Right ventricle myocardium superior (tissue), 1 donor: ENCODE measurements at places on chromosomes 5 and 9.

- no peak for DNase-seq
Measured at GRCh38 chr5:135667673-135668072, 88.9 kb upstream of the CXCL14 start.

DNA sequence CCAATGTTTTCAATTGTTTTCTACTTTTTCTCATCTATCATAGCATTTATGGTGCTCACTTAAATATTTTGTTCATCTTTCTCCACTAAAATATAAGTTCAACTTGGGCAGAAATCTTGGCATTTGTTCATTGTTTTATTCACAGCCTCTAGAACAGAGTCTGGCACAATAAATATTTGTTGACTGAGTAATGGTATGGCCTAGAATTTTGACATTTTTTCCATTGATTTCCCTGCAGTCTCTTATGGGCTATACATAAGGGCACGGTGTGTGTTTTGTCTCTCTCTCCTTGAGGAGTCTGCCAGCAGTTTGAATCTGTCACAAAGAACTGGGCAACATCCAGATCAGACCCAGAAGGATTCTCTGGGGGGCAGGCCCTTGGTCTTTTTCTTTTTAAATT lies 379.7 kb downstream of the TMEM38B start:
- DNase-seq = no peak

GRCh38 chr9:130570208-130570607 lies 9.2 kb upstream of the FUBP3 start:
- DNase-seq = no peak

DNA sequence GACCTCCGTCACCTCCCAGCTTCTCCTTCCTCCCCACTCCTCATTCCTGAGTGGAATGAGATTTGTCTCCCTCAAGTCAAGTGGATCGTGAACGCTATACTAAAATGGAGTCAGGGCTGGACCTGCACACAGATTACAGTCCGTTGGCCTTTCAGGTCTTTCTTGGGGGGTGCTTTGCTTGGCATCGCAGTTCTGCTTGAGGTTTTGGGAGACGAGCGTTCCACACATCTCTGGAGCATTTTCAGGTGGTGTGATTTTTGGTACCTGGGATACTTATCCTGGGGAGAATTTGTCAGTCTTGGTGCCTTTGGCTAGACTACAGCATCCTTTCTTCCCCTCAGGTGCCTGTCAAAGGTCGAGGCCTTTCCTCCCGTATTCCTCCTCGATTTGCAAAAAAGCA lies 23.8 kb upstream of the POMT1 start:
- DNase-seq = no peak

DNA sequence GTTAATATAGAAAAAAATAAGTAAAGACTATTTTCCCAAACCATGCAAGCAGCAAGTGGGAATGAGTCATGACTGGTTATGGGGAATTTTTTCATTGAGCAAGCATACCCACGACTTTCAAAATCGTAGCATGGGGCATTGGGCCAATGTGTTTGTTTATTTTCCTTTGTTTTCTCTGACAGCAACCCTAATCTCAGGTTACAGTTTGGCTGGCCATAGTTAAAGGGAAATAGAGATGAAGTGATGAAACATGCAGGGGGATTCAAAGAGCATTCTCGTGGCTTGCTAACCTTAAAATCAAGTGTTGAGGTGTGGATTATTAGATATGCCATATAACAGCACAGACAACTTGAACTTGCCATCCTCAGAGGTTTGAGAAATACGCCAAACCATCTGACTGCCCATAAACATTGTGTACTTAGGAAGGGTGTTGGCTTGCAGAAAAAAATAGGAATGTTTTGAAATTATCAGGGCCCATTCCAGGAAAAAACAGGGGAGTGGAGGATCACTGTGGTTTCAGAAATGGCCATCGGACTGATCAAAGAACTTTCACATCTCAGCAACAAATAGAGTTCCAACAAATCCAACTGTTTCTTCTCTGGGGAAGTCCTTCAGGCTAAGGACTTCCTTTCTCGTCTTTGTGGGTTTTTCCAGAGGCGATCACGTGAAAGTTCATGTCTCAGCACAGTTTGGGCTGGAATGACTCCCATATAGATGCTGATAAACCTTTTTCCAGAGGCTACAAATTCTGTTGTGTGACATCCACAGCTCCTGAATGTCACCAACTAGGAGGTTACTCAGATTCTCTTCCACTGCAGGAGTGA lies 259.1 kb downstream of the SYK start:
- DNase-seq = no peak

- DNase-seq = no peak
Measured at GRCh38 chr9:71764463-71764862, 3.9 kb downstream of the CEMIP2 start.

GRCh38 chr5:86686046-86686445 lies 68.3 kb downstream of the COX7C start:
- DNase-seq = no peak

DNA sequence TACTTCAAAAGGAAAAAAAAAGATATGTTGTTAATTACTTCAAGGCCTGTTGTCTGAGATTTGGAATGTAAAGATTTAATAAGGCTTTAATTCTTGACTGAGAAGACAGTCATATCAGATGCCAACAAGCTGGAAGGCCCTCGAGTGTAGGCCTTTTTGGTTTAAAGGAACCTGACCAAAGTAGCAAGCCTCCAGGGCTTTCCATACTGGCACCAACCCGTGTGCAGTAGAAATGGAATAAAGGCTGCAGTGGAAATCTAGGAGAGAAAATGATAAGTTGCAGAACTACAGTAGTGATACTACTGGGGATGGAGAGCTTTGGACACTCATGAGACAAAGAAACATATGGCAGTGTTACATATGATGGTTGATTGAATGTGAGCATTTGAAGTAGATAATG lies 358.0 kb downstream of the TAF11L14 start:
- DNase-seq = no peak

DNA sequence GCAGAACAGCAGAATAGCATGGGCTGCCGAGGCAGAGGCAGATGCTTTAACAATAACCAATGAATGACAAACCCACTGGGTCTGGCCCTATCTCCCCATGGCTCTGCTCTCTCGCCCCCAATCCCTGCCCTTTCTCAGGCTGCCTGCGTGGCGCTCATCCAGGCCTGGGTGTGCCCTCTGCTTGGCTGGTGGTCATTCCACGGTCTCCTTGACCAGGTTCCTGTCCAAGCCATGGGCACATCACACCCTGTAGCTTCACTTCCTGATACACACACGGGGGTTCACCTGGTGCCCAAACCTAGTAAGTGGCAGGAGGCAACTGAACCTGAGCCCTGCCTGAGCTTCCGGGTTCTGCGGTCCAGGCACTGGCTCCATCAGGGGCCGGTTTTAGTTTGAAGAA lies 87.6 kb downstream of the DAP start:
- no peak for DNase-seq

GRCh38 chr9:98852961-98853360 lies 45.5 kb downstream of the GALNT12 start:
- no peak for DNase-seq

DNA sequence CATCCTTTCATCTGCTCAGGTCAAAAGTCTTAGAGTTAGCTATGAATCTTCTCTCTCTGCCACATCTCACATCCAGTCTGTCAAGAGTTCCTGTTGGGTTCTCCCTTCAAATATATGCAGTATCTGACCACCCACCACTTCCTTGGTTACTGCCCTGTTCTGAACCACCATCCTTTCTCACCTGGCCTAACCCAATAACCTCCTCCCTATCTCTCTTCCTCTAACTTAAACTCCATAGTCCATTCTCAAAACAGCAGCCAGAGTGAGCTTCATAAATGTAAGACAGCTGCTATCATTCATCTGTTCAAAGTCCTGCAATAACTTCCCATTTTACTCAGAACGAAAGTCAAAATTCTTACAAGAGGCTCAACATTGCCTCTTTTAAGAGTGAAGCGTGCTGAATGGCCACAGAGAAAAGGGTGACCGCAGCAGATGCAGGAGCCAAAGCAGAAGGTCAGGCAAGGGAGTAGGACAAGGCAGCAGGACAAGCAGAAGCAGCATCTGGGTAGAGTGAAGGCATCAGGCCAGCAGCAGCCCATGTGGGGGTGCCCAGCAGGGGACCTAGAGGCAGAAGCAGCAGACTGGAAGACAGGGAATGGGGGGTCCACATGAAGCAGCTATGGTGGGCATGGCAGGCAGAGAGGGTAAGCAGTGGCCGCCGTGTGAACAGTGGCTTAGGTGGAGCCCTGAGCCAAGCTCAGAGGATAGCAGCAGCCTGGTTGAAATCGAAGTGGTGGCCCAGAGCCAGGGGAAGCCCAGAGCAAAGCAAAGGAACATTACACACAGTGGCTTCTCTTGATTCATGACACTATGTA lies 39.3 kb upstream of the CDC42SE2 start:
- peak; percentile 53 for DNase-seq

GRCh38 chr5:118960557-118960956 lies 27.8 kb downstream of the DTWD2 start:
- no peak for DNase-seq

- DNase-seq = no peak
Measured at GRCh38 chr9:398085-398484, 183.4 kb downstream of the DOCK8 start.

- DNase-seq = no peak
Measured at GRCh38 chr9:87337335-87338087, 160.2 kb upstream of the DAPK1 start.

DNA sequence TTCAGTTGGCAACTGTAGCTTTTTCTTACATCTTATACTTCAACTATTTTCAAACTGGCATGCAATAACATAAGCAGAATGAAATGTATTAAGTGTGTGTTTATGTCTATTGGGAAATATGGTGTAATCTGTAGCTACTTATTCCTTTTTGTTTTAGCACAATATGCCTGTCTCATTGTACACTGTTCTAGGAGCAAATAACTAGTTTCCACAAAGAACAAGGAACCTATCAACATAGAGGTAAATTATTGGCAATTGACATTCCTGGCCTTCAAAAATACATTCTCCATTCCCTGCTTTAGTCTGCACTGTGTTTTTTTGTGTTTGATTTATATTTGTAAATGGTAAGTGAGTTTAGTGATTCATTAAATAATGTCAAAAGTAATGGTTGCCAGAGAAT lies 75.7 kb downstream of the FBXL7 start:
- DNase-seq = no peak

DNA sequence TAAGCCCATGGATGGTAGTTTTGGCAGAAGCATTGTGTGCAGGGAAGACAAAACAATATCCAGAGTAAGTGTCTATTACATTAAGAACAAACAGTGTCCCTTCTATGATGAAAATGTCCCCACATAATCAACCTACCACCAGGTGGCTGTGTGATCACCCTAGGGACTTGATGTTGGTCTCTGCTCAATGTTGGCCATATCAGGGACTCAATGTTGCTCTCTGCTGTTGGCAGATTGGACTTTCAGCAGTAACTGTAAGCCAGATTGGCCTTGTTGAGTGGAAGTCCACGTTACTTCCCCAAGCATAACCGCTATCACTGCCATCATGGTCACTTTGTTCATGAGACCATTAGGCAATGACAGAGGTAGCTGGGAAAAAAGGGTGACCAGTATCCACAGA lies 52.8 kb upstream of the PRSS3 start:
- DNase-seq = no peak

DNA sequence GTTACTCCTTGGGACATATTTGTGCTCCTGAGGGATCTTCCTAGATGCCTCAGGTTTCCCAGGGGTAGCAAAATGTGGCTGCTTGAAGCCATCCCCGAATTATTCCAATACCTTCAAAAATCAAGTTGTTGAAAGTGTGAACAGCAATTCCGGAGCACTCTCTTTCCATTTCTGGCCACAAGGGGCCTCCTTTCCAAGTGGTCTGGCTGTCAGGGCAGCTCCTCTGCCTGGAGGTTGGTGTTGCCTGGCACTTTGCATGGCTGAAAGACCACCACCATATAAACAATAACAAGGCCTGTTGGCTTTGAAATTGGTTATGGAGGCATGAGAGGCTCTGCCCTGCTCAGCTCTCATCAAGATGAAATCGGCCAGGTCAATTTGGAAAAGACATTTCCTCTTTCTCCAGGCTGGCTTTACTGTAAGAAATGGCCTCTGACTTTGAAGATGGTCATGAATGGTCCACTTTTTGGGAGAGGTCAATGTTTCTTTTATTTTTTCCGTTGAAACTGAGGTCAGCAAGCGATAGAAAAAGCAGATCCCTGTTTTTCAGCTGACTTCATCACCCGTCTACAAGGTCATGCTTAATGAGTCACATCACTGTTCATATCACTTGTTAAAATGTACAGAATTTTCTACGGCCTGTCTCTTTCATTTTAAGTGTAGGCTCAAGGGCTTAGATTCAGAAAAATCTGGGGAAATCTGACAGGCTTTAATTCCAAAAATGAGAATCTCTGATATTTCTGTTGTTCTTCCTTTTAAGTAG lies 481.1 kb upstream of the ZNF608 start:
- no peak for DNase-seq

DNA sequence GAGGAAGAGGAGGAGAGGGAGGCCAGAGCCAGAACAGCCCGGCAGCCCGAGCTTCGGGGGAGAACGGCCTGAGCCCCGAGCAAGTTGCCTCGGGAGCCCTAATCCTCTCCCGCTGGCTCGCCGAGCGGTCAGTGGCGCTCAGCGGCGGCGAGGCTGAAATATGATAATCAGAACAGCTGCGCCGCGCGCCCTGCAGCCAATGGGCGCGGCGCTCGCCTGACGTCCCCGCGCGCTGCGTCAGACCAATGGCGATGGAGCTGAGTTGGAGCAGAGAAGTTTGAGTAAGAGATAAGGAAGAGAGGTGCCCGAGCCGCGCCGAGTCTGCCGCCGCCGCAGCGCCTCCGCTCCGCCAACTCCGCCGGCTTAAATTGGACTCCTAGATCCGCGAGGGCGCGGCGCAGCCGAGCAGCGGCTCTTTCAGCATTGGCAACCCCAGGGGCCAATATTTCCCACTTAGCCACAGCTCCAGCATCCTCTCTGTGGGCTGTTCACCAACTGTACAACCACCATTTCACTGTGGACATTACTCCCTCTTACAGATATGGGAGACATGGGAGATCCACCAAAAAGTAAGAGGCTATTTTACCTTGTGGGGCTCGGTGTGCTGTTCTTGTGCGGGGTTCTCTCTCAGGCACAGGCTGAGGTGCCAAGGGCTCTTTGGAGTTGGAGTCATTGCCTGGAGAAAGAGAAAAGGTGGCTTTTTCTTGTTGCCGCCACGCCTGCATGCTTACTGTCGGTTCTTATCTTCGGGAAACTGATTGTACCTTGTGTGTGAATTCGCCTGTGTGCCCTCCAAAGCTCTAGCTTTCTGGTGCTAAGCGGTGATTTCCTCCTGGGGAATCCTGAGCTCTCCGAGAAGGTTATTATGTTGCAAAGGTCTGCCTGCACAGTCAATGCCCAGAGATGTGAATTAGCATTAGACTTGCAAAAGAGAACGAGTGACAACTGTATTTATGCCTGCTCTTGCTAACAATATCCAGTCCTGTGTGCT lies at the start of gene ISL1:
TSS of gene ISL1 (plus strand) at position 318 of the 991 bp plus-strand sequence. CDS start at position 542, 224 bp downstream.
- DNase-seq = peak; percentile 52

GRCh38 chr9:137396227-137396626 lies 26.7 kb downstream of the EXD3 start:
- no peak for DNase-seq

GRCh38 chr5:112010475-112010874 lies 253.5 kb upstream of the NREP start:
- DNase-seq = no peak

GRCh38 chr5:144183254-144183889 lies 12.7 kb downstream of the KCTD16 start:
- no peak for DNase-seq

GRCh38 chr5:157965989-157966388 lies 107.0 kb upstream of the CLINT1 start:
- no peak for DNase-seq
